Astrocyte of the spinal cord (primary cell): ENCODE measurements at places on chromosomes 13 and 19.

GRCh38 chr13:24187185-24187584 is 26.7 kb downstream of the SPATA13 start:
- no peak for DNase-seq

GRCh38 chr19:6185835-6186834 is 50.7 kb downstream of the ACSBG2 start:
- no peak for DNase-seq

- peak; percentile 40 for DNase-seq
Observed at GRCh38 chr19:48489608-48490216, 20.5 kb downstream of the CYTH2 start.

- peak; percentile 59 for DNase-seq
Observed at GRCh38 chr13:37621811-37622361, 23.3 kb upstream of the POSTN start.

- no peak for DNase-seq
Observed at GRCh38 chr13:23462815-23463559, 29.5 kb upstream of the SACS start.

- peak; percentile 26 for DNase-seq
Observed at GRCh38 chr13:66425741-66426140, 804.4 kb downstream of the PCDH9 start.

GRCh38 chr13:110317093-110317492 is 10.0 kb downstream of the COL4A2 start:
- DNase-seq = no peak

DNA sequence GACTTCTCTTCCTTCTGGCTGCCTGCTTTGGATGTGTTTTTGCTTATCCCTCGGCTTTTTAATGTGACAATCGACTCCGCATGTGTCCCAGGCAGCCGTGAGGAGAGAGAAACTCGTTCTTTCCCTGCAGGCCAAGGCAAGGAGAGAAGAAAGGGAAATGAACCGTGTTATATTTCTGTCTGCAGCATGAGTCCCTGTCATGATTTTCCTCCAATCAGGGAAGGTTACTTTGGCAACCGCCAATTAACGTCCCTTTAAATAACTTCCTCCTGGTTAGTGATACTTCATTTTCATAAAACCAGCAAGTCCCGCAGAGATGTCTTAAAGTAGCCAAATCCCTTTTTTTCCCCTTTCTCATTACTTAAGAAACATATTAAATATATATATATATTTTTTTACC is 42.6 kb downstream of the RFC3 start:
- DNase-seq = no peak

DNA sequence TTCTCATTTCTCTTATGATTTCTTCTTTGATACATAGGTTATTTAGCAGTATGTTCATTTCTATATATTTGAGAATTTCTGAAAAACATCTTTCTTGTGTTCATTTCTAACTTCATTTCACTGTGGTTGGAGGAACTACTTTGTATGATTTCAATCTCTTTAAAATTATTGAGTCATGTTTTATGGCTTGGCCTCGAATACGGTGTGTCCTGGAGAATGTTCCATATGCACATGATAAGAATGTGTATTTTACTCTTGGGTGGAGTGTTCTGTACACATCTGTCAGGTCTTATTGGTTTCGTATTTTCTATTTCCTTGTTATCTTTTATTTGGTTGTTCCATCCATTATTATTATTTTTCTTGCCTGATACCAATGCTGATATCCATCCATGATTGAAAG is 22.9 kb downstream of the DNM2 start:
- DNase-seq = no peak
